ENCODE measurements at places on chromosomes 3 and 15. TPM values are rescaled to one million over a fixed set of nuclear protein-coding genes. Genes with fewer than 3 reads are reported as not detected.

- no peak for DNase-seq
Observed at GRCh38 chr3:117254985-117255384, 545.4 kb downstream of the TUSC7 start.

- no peak for DNase-seq
Observed at GRCh38 chr3:107681396-107681795, 158.6 kb downstream of the BBX start.

- no peak for DNase-seq
Observed at GRCh38 chr3:89787979-89788378, 680.6 kb downstream of the EPHA3 start.

GRCh38 chr3:181455276-181455675, 256.4 kb upstream of the SOX2 start:
- DNase-seq: no peak

GRCh38 chr3:13411186-13411860, 8.8 kb downstream of the NUP210 start:
- no peak for DNase-seq

- DNase-seq: no peak
Observed at GRCh38 chr3:17481116-17481515, 261.3 kb downstream of the TBC1D5 start.

GRCh38 chr15:72770673-72771328, 12.8 kb downstream of the ADPGK start:
- DNase-seq: no peak

GRCh38 chr3:131233900-131234668, 147.5 kb upstream of the NUDT16 start:
- no peak for DNase-seq

DNA sequence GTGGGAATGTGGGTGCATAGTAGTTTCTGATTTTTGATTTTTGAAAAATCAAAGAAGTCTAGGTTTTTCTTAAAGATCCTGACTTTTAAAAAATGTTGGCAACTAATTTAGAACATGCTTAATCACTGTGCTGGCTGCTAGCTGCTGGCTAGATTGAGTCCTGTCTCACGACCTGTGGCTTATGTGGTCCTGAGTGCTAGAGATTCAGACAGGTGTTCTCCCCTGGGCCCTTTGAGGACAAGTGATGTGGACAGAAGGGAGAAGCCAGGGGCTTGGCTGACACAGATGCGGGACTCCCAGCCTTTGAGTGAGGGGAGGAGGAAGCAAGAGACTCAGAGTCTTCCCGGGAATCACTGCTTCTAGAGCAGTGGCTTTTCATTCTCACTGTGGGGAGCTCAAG, 47.5 kb downstream of the CORO2B start:
- no peak for DNase-seq

DNA sequence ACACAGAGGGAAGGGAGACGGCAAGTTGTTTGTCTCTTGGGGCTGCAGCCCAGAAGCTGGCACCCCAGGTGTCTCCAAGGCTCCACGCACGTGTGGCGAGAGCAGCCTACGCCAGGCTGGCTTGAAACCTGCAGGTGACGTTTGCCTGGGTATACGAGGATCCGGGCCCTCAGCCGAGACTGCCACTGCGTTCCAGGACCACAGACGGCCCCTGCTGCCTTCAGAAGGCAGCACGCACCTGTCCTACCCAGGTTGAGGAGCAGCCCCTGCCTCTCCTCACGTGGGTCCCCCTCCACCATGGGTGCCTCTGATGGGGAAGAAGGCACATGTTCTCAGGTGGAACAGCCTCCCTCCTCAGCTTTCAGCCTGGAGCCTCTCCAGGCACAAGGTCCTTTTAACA, 75.3 kb upstream of the PRR20G start:
- DNase-seq: no peak

- DNase-seq: no peak
Observed at GRCh38 chr3:69959581-69959980, 40.0 kb upstream of the SAMMSON start.

DNA sequence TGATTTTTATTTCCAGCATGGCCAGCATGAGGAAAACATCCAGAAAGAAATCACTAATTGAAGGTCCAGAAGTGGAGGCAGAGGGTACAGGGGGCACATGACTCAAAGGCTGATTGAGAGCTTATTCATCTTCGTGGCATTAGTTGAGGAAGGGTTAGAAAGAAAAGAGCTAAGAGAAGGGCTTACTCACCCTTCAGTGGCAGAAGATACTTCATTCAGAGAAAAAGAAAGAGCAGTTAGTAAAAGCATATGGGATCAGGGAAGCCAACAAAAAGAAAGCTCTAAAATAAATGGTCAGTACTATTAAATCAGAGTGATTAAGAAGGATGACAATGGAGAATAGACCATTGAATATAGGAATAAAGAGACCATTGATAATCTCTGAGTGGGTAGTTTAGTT, 25.2 kb downstream of the GAP43 start:
- no peak for DNase-seq

DNA sequence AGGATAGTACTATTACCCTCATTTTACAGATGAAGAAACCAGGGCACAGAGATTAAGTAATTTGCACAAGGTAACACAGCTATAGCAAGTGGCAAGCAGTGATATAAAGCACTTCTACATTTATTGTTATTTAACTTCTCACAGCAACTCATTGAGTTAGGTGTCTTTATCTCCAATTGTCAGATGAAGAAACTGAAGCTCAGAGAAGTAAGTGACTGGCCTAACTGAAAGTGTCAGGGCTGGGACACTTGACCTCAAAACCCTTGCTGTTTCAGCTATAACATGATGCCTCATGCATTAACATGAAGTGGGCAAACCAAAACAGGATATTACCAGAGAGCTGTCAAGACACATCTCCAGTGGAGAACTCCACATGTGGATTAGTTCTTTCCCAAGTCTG, 65.8 kb upstream of the LEKR1 start:
- no peak for DNase-seq

DNA sequence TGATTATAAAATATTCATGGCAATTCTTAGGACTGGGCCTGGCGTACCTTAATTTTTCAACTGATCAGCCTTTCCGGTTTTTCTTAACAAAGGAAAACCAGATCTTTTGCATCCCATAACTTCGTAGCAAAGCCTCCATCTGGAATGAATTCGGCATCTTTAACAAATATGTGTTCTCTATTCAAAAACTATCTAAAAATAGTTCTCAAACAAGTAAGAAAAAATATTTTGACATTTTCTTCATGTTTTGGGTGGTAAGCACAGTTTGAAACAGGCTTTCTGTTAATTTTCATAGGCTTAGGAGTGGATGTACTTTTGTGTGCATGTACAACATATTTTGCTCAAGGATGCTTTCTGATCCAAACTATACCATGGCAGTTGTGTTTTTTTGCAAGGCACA, 55.1 kb downstream of the RBMS3 start:
- DNase-seq: no peak

- no peak for DNase-seq
Observed at GRCh38 chr3:42886294-42886822, 10.7 kb upstream of the CYP8B1 start.

DNA sequence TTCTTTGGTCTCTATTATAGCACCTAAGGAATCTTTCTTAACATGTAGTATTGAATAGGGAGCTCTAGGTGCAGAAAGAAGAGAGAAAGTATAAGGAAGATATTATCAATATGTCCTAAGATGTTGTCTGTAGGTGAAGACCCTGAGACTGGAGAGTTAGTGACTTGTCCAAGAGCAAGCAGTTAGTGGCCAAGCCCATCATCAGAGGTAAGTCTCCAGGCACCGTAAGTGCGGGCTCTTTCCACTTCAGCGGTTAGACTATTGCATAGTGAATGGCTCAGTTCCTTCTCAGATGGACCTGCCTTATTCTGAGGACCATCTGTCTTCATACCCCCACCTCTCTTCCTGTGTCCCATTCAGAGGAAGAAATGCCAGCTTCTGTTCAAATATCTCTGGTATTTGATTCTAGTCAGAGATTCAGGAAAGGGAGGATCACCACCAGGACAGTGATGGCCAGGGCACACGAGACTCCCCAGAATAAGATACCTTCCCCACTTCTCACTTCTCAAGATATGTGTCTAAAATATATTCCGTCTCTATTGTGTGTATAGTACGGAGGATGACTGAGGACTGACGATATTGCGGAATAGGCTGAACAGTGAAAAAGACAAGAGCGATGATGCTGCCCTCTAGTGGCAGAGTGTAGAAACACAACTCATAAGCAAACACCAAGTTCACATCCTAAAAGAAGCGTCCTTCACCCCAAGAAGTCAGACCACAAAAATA, 19.1 kb upstream of the ADGRG7 start:
- peak; percentile 63 for DNase-seq

STOML1 gene
- 10.8 TPM for total RNA-seq

PAQR5 gene
- total RNA-seq: 0.20 TPM

DLL4 gene
- total RNA-seq: not detected

GOLGA6A gene
- total RNA-seq: 0.20 TPM

SIDT1 gene
- total RNA-seq: 56.1 TPM
